ENCODE measurements at places on chromosomes 7 and 10.

- DNase-seq = no peak
These were observed 3.3 kb downstream of the GRID1 start for GRCh38 chr10:86363184-86363832.

DNA sequence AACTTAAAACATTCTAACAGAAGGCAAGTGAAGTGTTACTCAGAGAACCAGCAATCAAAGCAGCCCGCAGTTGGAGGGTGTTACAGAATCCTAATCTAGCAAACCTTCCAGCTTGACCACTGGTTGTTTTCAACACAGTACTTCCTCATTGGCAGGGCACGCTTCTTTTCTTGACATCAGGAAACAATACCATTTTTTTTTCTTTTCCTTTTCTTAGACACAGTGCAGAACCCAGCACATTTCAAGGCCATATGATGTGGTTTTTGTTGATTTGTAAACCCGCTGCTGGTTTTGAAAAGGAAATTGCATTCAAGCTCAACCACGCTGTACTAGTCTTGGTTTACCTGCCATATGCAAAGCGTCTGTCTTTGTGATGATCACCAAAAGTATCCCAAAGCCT is 33.4 kb downstream of the RHOBTB1 start:
- DNase-seq = no peak

GRCh38 chr7:125892434-125892833 is 962.8 kb upstream of the POT1 start:
- DNase-seq = no peak

DNA sequence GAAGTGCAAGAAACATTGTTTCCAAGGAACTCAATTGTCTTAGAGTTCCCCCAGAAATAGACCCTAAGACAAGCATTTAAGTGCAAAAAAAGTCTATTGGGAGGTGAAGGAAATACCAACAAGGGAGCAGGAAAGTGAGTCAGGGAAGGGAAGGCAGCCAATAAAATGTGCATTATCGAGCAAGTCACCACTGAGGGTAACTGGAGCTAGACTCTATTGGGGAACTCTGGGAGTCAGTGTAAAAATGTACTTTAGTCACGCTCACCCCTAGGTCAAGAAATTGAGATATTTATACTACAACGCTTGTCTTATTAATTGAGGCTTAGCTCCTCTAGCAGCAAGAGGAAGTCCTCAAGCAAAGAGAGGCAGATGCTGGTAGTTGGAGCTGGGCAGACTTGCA is 137.7 kb downstream of the RTKN2 start:
- no peak for DNase-seq

DNA sequence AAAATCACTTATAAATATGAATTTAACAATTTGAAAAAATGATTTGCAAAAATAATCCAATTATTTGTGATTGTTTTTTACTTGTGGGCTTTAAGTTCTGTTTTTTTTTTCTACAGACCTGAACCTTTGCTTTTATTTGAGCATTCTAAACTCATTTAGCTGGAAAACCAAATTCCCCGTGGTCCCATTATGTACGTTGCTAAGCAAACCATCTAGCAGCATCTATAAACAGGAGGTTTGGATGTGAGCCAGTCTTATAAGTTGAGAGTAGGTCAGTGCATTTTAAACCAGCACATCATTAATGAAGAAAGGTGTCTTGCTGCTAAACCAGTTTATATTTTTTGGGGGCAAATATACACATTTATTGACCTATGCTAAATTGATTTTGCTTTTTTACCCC is 77.3 kb downstream of the LRRN3 start:
- peak; percentile 78 for DNase-seq
